Omental fat pad (tissue), 4 donors: ENCODE measurements at places on chromosomes 7 and 10. TPM values are rescaled to one million over a fixed set of nuclear protein-coding genes. Genes with fewer than 3 reads are reported as not detected.

- DNase-seq, result no peak
Observed at GRCh38 chr10:62620491-62620890, 184.0 kb upstream of the ADO start.

DNA sequence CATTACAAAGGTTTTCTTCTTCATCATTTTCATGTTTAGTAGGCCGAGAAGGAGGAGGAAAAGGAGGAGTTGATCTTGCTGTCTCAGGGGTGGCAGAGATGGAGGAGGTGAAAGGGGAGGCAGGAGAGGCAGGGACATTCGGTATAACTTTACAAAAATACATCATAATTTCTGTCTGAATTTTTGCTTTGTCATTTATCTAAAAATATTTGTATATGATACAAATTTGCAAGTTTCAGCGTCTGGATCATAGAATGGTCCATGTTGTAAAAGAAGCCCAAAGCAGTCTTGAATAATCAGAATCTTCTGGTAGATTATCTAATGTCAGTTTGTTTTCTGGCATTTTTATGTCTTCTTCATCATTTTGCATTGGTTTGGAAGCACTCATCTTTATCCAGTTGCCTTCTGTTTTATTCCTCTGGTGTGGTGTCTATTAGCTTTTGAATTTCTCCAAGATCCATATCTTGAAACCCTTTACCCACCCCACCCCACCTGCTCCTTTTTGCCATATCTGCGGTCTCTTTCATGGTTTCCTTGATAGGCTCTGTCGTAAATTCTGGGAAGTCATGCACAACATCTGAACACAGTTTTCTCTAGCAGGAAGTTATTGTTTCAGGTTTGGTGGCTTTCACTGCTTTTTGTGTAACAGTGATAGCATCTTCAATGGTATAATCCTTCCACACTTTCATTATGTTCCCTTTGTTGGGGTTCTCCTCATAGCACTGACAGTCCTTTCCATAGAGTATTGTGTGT lies 95.0 kb downstream of the ST7 start:
- DNase-seq, result no peak

- DNase-seq, result no peak
Observed at GRCh38 chr10:6406220-6407033, 173.6 kb downstream of the PRKCQ start.

The NPSR1 gene
- total RNA-seq, result not detected

DNA sequence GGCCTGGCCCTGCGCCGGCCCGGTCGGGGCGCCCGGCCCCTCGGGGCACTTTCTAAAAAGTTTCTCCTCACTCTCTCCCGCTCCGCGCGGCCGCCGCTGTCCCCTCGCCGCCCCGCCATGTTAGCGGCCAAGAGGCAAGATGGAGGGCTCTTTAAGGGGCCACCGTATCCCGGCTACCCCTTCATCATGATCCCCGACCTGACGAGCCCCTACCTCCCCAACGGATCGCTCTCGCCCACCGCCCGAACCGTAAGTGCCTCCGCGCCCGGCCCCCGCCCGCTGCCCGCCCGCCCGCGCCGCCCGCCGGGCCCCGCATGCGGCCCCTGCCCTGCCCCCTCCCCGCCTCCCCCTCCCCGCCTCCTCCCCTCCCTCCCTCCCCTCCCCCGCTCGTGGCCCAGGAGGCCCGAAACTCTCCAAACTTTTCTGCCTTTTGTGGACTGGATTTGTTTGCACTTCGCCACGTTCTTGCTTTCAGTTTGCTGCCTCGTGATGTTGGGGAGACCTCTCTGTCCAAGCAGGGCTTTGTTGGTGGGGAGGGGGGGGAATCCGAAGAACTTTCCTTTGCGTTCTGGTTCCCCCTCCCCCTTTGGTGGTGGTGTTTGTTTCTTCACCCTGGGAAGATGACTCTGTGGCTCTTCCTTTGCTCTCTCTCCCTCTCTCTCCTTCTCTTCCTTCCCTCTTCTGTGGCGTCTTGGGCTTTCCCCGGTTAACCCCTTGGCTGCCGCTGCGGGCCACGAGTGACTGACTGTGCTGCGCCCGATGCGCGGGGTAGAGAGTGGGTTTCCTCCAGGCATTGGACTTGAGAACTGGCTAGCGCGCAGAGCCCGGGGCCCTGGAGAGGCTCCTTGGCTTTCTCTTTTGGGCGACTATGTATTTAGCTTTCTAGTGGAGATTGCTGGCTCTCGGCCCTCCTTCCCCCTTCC lies 1.6 kb downstream of the TCF7L2 start:
- DNase-seq, result peak; percentile 60

The GJD4 gene
- not detected for total RNA-seq

- DNase-seq, result no peak
Observed at GRCh38 chr7:105862276-105862675, 14.1 kb downstream of the ATXN7L1 start.

- DNase-seq, result no peak
Observed at GRCh38 chr7:22435105-22435504, 64.9 kb downstream of the STEAP1B start.

The KCNIP2 gene
- 90.5 TPM for total RNA-seq

GRCh38 chr10:20228729-20229128 lies 412.5 kb downstream of the PLXDC2 start:
- DNase-seq, result no peak

DNA sequence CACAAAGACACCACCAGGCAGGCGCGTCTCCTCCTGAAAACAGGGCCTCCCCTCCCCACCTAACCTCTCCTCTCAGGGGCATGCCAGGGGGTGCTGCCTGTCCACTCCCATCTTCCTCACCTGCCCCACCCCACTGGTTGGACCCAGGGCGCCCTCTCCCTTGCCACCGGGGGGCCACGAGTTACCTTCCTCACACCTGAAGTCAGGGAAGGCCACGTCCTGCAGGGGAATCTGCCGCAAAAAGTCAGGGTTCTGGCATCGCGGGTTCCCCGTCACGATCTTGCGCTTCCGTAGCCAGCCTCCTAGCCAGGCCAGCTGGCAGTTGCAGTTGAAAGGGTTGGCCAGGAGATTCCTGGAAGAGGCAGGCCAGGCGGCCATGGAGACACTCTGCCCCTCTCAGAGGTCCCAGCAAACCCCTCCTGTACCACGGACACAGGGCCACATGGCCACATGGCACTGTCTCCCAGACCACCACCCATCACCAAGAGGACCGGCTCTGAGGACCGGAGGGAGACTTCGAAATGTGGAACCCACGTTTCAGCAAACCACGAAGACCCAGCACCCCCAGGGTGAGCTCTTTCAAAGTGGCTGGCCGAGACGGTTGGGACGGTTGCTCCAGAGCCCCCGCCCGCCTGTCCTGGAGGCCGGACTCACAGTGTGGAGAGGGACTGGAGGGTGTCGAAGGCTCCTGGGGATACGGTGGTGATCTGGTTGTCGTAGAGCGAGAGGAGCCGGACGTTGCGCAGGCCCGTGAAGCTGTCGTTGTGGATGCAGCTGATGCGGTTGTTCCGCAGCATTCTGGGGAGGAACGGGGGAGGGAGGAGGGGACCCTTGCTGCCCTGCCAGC lies 142.8 kb downstream of the SLIT1 start:
- DNase-seq, result no peak

- DNase-seq, result no peak
Observed at GRCh38 chr10:43453266-43453831, 16.4 kb downstream of the ZNF487 start.

The HOXA9 gene
- not detected for total RNA-seq

DNA sequence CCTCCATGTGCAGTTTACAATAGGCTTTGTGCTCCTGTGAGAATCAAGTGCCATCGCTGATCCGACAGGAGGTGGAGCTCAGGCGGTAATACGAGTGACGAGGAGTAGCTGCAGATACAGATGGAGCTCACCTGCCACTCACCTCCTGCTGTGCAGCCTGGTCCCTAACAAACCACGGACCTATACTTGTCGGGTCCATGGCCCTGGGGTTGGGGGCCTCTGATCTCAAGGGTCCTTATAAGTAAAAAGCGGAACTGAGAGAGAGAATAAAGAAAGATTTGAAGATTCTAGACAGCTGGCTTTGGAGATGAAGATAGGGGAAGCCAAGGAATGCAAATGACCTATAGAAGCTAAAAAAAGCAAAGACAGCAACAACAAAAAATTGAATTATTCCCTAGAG lies 130.6 kb downstream of the PLXDC2 start:
- no peak for DNase-seq

The ANKRD1 gene
- not detected for total RNA-seq

The SLC18A2 gene
- 0.60 TPM for total RNA-seq

The DOCK4 gene
- total RNA-seq, result 71.3 TPM

DNA sequence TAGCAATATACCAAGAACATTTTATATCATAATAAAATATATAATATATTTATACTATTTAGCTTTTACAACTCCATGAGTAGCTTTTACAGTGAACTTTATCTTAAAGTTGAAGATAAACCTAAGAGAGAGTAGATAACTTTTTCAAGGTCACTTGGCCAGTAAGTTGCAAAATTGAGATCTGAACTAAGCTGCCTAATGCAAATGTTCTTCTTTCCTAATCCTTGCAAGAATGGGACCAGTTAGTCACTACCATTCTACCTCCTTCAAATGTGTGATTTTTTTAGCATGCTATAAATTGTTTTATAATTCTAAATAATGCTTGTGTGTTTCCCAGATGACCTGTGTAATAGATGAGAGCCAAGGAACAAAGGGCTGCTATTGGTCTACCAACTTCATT lies 47.8 kb downstream of the CH25H start:
- DNase-seq, result no peak

DNA sequence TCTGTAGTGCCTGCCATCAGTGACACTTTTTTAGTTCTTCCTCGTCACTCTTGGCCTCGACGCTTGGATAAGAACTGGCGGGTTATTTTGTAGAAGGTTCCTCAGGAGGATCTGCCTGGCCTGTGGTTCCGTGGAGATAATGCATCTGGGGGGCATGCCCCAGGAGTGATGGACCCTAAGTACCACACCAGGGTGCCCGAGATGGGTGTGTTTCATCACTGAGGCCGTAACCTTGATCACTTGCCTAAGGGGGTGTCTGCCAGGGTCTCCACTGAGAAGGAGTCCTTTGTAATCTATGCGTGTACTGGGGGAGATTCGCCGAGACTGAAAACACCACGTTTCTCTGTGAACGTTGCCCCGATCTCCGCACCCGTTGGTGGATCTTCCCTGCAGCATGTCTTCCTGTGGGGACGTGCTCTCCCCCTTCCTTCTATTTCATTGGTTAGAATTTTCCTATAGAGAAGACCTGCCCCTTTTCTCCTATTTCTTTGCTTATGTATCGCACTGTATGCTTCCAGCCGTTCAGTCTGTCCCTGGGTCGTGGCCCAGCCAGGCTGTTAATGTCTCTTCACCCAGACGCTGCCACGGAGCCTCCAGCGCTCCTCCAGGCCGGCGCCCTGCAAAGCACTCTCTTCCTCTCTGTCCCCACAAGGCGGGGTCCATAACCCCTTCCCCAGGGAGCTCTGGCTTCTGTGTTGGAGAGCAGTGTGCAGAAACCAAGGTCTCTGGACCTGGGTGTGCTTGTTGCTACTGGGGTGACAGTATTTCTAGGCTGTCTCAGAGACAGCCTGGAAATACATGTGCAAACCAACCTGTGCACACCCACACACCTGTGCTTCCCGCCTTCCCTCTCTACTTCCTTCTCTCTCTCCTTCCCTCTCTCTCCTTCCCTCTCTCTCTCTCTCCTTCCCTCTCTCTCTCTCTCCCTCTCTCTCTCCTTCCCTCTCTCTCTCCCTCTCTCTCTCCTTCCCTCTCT lies 14.4 kb upstream of the DPYSL4 start:
- no peak for DNase-seq

GRCh38 chr10:62578301-62578700 lies 204.1 kb downstream of the ZNF365 start:
- DNase-seq, result no peak

- DNase-seq, result no peak
Observed at GRCh38 chr10:116696919-116697318, 45.4 kb downstream of the HSPA12A start.

The RET gene
- total RNA-seq, result 0.79 TPM

GRCh38 chr10:32326119-32326518 lies 20.8 kb downstream of the EPC1 start:
- DNase-seq, result no peak

- no peak for DNase-seq
Observed at GRCh38 chr7:121871188-121871587, 1.8 kb upstream of the PTPRZ1 start.
